Ovary (tissue), 10 donors: ENCODE measurements at places on chromosomes 16 and 17.

GRCh38 chr17:34843682-34844081 is 117.6 kb downstream of the CCT6B start:
- DNase-seq: no peak

- DNase-seq: peak; percentile 64
Observed at GRCh38 chr16:85422196-85422631, 190.9 kb upstream of the GSE1 start.

- no peak for DNase-seq
Observed at GRCh38 chr17:62648251-62648955, 20.9 kb downstream of the MRC2 start.

- DNase-seq: no peak
Observed at GRCh38 chr17:66730461-66730923, 104.4 kb upstream of the CACNG5 start.

DNA sequence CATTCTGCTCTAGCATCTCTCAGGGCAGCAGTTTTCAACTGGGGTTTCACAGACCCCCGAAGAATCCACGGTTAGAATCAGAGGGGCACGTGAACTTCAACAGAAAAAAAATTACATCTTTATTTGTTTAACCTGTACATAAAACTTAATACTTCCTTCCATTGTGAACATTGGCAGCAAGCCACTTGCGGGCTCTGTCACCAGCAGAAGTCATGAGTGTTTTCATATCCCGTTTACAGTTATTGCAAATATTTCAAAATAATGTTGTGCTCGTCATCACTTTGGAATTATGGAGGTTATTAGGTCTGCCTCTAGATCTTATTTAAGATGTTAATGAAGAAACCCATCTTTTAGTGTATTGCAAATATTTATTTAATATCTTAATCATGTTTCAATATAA is 109.8 kb downstream of the SDR42E1 start:
- no peak for DNase-seq

DNA sequence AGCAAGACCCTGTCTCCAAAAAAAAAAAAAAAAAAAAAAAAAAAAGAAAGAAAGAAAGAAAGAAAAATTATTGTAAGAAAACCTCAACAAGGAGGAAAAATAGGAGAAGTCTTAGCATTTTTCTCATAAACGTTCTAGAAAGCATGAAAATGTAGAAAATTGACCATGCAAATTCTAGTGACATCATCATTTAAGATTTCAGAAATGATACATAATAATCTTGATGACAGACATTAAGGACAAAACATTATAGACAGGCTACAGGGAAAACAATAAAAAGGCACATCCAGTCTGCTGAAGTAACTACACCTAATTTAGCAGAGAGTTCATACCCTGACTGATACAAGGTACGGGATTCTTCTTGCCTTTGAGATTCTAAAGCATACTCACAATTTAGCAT is 21.9 kb downstream of the MED13 start:
- DNase-seq: no peak

GRCh38 chr17:39772415-39772814 is 34.7 kb downstream of the GRB7 start:
- no peak for DNase-seq

- DNase-seq: no peak
Observed at GRCh38 chr17:49508061-49508865, 13.2 kb downstream of the NGFR start.

- peak; percentile 26 for DNase-seq
Observed at GRCh38 chr17:2704031-2704889, 7.3 kb downstream of the CLUH start.

DNA sequence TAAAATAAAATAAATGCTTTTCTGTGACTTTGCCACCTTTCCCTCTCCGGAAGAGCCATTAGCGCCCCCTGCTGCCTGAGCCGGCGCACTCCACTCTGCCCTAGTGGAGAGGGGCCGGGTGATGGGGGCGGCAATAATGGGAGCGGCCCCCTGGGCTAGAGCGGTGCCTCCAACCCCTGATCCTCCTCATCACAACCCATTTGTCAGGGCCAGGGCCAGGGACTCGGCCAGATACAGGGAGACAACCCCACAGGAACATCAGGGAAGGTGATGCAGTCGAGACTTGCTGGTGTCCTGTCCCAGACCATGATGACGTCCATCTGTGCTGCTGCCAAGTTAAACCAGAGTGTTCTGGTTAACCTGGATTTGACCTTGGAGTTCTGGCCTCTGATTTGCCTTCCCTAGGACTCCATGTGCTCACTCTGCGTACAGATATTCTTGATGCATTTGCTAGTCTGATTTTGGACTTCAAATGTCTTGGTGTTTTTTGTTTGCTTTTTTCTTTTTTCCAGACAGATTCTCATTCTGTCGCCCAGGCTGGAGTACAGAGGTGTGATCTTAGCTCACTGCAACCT is 46.1 kb upstream of the BPTF start:
- peak; percentile 49 for DNase-seq

GRCh38 chr17:57856792-57857620 is 7.2 kb upstream of the MRPS23 start:
- no peak for DNase-seq

GRCh38 chr17:71412803-71413202 is 708.0 kb upstream of the SOX9 start:
- DNase-seq: no peak
